Mesenteric fat pad (tissue), 1 donor: ENCODE measurements at places on chromosomes 12 and 14.

DNA sequence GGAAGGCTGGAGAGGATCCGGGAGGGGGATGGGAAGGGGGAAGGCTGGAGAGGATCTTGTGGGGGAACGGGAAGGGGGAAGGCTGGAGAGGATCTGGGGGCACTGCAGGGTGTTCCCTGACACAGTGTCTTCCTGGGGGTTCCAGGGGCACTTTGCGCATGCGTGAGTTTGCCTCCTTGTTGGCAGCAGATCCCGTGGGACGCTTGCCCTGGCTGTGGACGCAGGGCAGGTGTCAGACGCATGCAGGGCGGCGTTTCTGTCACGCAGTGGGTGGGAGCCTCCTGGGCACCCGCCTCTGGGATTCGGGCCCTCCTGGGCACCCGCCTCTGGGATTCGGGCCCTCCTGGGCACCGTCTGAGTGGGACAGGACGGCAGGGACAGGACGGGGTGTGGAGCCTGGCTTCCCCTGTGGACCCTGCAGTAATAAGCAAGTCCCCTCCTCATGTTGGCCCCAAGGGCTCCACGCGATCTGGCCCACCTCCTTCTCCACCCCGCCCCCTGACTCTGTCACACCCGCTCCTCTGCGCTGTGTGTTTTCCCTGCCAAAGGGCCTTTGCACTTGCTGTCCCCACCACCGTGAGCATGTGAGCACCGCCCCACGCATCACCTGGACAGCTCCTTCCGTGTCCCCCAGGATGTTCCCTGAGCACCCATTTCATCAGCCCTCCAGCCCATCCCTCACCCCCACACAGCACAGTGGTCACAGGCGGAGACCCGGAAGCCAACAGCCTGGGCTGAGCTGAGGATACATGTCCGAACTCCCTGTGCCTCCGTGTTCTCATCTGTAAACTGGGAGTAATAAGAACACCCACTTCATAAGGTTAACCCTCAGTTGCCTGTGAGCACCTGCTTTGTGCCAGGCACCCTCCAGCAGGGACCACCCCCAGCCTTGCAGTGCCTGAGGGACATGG lies 4.4 kb downstream of the MMP17 start:
- DNase-seq = no peak

DNA sequence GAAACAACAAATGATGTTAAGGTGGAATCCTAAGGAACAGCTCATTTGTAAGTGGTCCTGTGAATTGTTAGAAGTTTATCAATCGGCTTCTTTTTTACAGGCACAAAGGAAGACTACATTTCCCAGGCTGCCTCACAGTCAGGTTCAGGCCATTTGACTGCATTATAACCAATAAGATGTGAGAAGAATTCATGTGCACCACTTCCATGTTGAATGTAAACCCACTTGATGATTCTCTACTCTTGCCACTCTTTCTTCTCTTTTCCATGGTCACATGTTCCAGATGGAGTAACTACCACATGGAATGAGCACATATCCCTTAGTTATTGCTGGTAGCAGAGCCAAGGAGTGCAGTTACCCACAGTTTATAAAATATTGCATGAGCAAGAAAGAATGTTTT lies 67.1 kb upstream of the GZMB start:
- no peak for DNase-seq

DNA sequence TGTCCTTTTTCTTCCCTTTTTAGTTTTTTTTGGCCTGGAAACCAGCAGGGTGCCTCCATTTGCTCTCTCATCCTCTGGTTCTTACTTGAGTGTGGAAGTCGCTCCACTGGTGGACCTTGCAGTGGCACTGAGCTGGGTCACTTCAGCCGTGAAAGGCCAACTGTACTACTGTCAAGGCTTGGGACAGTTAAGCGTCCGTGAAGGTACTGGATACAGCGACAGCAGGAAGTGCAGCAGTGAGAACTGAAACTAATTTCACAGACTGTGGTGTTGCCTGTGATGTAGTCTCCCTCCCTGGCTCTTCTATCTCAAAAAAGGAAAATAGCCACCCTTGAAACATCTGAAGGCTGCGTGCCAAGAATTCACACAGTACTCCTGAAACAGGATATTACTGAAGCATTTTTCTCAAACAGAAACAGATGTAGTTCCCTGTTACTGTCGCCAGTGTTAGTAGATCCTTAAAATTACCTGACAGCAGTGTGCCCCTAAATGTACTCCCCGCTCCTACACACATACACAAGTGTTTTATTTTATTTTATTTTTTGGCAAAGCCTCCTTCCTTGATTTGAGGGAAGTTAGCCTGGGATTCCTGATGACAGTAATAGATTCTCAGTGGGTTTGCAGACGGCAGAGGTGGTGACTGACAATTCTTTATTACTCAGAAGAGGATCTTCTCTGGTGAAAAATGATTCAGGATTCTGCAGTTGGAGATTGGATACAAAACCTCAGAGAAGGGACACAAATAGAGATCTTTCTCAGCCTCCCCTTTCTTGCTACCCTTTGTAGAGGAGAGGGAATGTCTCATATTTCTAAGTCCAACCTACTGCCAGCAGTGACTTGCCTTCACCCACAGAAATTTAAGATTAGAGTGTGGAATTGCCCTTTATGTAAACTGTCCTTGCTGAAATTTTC lies 4.4 kb downstream of the SUSD6 start:
- no peak for DNase-seq

- DNase-seq = peak; percentile 51
Observed at GRCh38 chr12:127292736-127293135, 974.2 kb upstream of the TMEM132C start.

DNA sequence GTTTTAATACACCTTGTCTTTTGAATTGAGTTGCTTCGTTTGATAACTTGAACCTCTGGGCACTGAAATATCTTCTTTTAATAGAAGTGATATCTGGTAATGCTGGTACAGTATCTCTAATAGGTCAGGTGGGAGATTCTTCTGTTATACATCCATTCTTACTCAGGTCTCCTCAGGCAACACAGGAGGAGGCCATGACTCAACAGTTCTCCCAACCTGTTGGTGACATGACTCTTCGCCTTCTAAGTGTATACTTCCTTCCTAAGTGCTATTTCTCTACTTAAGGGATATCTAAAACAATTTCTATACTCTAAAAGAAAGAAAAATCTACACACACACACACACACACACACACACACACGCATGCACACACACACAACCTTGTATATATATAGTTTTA lies 509.1 kb downstream of the PCNX1 start:
- no peak for DNase-seq

GRCh38 chr12:26360062-26360461 lies 164.7 kb downstream of the SSPN start:
- DNase-seq = no peak

DNA sequence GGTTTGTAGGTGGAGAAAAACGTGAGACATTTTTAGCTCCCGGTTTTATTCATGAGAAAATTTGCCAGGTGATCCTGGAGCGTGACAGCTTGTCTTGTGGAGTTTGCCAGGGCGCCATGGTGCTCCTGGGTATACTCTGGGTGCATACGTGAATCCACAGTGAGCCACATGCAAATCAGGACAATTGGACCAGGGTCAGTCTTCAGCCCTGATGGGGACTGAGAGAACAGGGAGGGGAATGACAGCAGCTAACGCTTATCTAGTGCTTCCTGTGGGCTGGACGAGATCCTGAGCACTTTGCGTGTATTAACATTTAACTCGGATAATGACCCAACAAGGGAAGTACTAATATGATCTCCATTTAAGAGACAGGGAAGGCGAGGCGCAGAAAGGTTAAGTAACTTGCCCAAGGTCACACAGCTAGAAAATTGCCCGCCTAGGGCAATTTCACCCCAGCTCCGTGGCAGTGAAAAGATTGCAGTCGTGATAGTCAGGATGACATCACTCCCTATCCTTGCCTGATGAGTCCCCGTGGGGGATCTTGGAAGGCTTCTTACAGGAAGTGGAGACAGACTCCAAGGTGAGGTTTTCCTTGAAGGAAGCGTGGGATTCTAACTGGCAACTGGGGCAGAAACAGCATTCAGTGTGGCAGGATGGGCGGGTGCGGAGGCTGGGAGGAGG lies 118.4 kb upstream of the NCOR2 start:
- no peak for DNase-seq

- DNase-seq = no peak
Observed at GRCh38 chr14:66979101-66979974, 209.9 kb upstream of the GARIN2 start.

DNA sequence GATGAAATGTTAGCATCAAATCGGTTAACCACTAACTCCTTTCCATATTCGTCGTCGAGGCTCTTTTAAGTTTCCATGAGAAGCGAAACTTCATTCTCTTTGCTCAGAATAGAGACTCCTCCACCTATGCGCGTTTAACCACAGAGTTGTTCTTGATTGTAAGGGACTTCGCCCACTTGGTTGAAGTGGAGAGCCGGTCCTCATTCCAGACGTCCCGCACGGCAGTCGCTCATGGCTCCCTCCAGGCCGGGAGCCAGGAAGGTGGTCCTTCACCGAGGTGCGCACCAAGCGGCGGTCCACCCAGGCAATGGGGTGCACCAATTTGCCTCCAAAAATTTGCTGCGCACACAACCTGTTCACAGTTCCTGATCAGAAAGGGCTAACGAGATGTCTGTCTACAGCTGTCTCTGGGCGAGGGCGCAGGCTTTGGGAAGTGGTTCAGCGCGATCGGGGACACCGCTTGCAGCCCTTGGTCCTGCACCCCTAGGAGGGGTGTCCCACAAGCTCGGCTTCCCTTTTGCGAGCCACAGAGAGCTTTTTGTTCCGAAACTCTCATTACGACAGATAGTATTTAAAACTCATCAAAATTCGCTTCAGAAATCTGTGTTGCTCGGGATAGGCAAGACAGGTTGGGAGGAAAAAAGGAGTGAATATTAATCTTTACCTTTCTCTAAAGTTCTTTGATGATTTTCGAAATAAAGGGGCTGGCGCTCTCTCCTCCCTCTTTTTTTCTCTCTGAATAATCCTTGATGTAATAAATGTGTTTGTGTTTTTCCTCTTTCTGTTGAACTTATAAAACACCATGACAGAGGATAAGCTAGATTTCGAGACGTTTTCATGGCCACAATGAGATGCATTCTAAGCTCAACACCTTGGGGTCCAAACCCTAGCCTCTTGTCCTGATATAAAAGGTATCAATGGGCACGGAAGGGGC lies 6.4 kb upstream of the ALX1 start:
- no peak for DNase-seq

DNA sequence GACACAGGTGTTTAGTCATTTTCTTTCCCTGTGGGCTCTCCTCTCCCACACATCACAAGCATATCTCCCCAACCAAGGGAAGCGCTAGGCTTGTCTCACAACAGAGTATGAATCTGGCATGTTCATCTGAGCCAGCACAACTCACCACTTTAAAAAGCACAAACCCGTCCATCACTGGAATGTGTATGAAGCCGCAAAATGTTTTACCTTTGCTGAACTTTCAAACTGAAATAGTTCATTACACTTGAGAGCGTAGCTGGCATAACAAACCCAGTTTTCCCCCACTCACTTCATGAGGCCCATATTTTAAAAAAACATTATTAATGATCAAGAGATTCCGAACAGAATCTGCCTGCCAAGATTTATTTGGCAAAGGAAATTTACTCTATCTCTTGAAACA lies 15.8 kb downstream of the NID2 start:
- DNase-seq = no peak

GRCh38 chr12:53676656-53677015 lies 753 bp upstream of the ATP5MC2 start:
- no peak for DNase-seq

- no peak for DNase-seq
Observed at GRCh38 chr14:51444353-51445000, 204.4 kb downstream of the TMX1 start.

DNA sequence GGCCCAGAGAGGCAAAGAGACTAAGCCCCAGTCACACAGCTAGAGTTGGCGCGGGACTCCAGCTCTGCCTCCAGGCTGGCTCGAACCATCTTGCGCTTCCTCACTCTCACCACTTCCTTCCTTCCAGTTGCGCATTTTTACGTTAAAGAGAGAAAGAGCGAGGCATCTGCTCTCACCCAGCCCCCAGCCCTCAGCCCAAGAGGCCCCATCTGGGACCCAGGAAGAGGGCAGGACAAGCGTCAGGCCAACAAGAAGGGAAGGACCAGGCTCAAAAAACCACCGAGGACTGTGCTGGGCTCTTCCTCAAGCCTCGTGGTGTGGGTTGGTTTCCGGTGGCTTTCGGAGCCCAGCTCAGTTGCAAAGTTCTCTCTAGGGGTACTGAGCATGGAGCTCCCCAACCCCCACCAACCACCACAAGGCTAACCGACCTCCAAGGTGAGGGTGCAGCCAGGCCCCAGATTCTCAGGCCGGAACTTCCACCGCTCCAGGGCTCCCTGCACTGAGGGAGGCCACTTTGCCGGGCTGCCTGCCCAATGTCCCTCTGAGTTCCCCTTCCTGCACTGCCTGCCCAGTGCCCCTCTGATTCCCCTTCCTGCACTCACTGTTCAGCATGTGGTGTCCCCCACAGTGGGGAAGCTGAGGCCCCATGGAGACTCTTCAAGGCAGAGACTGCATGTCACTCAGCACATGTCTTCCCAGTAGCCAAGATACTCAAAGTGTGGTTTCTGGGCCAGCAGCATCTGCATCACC lies 35.9 kb downstream of the TESC start:
- DNase-seq = no peak

GRCh38 chr14:38107216-38107631 lies 100.5 kb upstream of the SSTR1 start:
- no peak for DNase-seq

DNA sequence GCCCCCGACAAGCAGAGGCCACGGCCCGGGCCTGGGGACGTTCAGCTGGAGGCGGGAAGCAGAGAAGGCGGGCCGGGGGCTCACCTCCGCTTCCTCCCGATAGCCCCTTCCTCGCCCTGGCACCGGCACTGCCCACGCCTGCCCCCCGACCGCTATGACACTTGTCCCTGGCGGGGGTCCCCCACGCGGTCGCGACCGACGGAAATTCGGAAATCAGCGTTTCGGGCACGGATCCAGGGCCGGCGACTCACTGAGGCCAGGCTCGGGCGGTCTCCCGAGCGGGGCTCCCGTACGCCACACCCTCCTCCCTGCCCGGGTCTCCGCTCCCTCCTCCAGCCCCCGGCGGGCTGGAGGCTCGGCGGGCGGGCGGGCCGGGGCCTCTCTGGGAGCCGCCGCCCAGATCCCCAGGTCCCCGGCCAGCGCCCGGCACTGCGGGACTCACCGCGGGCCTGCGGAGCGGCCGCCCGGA lies 581 bp downstream of the PITPNM2 start:
- DNase-seq = peak; percentile 86

- no peak for DNase-seq
Observed at GRCh38 chr14:77649326-77649725, 32.9 kb upstream of the SPTLC2 start.

DNA sequence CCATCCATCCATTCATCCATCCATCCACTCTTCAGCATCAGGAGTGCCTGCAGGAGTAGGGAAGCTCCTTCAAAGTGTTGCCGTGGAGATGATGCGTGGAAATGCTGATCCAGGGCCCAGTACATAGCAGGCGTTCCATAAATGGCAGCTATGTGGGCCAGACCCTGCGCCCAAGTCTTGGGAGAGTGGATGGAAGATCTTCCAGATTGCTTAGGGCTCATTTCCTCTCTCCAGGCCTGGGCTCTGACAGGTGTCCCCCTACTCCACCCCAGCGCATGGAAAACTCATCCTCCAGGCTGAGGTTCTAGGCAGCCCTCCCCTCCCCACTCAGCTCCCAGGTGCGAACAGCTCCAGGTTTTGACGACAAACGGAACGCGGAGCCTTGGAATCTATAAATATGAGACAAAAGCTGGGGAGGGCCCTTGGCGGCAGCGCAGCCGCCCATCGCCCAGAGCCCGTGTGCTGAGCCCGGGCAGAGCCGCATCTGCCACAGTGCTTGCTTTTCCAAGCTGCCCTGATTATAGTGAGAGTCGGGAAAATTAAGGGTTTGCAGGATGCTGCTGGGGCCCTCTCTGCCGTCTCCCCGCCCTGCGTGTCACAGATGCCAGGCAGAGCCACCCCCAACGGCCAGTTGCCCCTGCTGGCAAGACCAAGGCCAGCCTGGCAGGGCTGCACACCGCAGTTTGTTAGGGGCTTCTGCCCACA lies 1.6 kb downstream of the BEGAIN start:
- DNase-seq = peak; percentile 79
